Activated CD4-positive, alpha-beta T cell treated with anti-CD3 and anti-CD28 coated beads for 24 hours (primary cell): ENCODE measurements at places on chromosomes 2 and 18.

DNA sequence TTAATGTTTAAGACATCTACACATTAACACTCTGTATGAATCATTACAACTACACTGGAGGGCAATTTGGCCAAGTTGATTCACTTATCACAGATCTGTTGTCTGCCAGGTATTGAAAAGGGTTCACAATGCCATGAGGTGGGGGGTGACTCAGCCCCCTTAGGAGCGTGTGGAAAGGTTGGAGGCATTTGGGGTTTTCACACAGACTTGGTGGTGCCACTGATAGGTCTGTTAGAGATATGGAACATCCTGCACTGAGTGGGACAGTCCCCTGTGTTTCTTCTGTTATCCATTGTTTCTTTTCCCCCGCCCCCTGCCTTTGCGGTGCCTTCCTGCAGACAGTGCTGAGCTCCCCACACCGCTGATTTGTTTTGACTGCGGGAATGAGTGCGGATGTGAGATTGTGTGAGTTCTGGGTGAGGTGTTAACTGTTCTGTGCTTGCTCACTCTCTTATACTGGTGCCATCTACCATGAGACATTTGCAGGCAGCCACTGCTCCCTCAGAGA is 9.3 kb upstream of the TSN start:
- DNase-seq, result no peak

DNA sequence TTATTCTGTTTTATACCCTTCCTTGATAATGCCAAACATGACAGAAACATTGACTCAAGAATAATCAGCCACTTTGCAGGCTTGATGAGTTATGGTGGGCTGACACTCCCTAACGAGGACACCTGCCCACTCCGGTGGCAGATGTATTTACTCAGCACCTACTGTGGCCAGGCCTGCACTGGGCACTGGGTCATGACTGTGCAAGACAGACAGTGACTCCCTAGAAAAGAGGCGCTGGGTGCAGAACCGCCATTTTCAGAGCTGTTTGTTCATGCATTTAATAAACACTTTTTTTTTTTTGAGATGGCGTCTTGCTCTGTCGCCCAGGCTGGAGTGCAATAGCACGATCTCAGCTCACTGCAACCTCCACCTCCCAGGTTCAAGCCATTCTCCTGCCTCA is 32.5 kb downstream of the SNED1 start:
- DNase-seq, result no peak

GRCh38 chr2:130972410-130972809 is 120.8 kb downstream of the FAM168B start:
- DNase-seq, result no peak

DNA sequence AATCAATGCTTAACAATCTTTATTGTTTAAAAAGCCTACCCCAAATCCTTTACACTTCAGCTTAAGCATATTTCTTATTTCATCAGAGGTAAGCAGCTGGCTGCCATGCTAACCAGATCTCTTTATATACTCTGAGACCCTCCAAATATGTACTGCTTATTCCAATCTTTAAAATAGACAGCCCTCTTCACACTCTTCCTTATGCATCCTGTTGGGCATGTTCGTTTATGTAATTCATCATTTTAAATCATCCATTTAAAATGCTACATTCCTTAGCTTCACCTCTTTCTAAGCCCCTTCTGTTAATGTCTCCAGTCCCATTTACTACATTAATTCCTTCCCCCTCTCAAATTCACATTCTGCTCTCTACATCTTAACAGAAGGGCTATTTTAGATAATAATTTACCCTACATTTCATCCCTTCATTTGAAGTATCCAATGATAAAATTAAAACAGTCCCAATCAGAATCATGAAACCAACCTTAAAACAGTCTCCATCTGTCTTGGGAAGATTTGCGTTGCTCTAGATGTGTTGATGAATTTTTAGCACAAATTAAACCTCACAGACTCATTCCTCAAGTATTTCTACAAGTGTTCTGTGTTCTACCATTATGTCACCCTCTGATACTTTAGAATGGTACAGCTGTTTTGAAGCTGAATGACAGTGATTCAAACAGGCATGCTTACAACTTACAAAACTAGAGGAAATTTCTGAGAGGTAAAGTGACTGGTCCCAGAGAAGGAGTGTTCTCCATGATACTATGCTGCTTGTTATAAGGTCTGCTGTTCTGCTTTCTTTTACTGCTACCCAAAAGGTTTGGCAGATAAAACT is 59.1 kb downstream of the ZNF385B start:
- DNase-seq, result no peak

- DNase-seq, result no peak
These were observed 710 bp downstream of the DUSP19 start for GRCh38 chr2:183079139-183079775.

- DNase-seq, result no peak
These were observed 8.1 kb upstream of the PSTPIP2 start for GRCh38 chr18:46080156-46080555.

GRCh38 chr2:145927131-145927950 is 1407.4 kb upstream of the ZEB2 start:
- DNase-seq, result no peak

DNA sequence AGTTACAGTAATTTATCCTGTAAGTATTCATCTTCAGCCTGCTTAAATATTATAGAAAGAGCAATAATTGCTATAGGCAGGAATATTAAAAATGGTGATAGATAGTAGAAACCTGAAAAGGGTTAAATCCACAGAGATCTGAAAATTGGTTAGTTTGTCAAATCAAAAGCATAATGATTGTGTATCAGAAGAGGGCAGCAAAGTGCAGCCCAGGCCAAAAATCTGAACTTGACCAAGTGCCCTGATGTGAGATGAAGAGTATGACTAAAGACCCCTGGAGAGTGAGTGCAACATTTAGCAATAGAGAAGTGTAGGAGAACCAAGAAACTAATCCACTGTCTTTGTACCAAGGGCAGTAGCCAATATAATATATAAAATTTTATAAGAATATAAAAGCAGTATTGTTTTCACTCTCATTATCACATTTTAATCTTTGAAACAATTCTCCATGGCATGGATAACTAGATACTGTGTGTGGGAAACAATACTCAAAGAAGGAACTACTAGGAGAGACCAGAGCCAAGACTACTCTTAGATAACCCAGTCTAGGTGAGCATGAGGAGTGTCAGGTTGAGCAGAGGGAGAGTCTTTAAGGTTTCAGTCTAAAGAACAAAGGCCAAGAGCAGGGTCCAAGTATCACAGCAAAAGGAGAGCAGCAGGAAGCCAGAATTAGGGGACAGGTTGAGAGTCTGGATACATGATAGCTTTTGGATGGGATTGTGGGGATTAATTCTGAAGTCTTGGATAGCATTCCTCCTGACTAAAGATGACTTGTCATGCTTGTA is 148.7 kb downstream of the CALCRL start:
- no peak for DNase-seq
